Activated effector memory CD4-positive, alpha-beta T cell treated with anti-CD3 and anti-CD28 coated beads, Interleukin-2, amount 50 U/mL, for 16 hours (primary cell): ENCODE measurements at places on chromosomes 13 and 19.
A peak's percentile ranks its signal among the peaks of the same experiment; 100 is the strongest.

GRCh38 chr19:49879243-49879963, 1.9 kb downstream of the TBC1D17 start:
- DNase-seq: no peak

DNA sequence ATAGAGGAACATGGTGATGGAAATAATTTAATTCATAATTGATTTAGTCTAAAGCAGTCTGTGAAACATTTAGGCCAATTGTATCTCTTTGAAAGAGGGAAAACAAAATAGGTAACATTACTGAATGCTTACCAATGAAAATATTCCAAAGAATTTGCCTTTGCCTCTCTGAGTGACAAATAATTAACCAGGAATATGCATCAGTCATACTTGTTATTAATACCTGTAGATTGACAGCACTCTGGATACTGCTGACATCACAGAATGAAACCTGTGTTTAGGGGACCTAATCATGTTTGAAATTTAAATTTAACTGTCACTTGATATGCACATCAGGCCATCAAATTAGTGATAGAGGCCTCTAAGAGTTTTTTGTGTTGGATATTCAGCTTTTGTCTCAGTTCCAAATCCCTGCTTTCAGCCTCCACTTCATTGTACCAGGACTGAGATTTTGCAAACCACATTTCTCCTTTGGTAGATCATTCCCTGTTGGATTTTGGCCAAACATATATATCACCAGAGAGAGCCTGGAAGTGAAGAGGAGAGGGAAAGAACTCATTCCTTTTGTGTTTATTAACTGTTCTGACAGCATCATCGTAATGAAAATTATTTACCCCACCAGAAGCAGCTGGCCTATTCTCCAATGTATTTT, 64.8 kb upstream of the KLHL1 start:
- no peak for DNase-seq

GRCh38 chr13:46491641-46492040, 61.3 kb upstream of the LRCH1 start:
- no peak for DNase-seq

DNA sequence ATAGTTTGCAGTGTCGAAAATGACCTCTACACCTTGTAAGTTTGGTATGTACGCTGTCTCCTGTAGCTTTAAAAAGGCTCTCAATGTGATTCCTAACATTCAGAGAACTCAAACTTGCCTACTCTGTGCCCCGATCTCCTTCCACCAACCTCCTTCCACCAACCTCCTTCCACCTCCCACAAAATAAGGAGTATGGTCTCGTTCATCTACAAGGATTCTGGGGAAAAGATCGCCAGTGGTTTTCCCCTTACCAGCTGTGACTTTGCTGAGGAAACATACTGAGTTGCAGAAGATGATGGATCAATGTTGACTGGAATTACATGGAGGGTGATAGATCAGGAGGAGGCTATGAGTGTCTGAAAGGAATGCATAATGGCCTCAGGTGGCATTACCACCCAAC, 16.0 kb downstream of the MYO16 start:
- DNase-seq: no peak

- no peak for DNase-seq
Observed at GRCh38 chr19:9818175-9818733, 625 bp downstream of the FBXL12 start.

DNA sequence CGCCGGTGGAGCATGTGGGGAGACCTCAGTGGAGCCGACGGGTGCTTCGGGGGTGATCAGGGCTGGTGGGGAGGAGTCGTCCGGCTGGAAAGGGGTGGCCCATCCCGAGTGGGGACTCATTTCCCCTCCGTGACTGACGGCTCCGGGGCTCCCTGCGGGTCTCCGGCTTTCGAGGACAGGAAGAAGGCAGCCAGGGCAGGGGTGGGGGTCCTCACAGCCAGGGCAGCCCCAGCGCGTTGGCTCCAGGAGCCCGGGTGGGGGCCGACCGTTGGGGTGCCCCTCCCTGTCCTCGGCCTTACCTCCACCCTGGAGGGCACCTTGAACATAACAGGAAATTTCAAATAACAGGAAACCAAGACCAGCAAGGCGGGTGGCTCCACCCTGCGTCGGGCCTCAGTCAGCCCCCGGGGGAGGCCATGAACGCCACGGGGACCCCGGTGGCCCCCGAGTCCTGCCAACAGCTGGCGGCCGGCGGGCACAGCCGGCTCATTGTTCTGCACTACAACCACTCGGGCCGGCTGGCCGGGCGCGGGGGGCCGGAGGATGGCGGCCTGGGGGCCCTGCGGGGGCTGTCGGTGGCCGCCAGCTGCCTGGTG, at the start of gene S1PR4:
S1PR4 (plus strand) TSS at position 393 of the 596 bp plus-strand sequence; CDS start at position 417, 24 bp downstream.
- DNase-seq: peak; percentile 87

GRCh38 chr19:33302974-33303790, 848 bp upstream of the CEBPA start:
- DNase-seq: peak; percentile 65

- DNase-seq: no peak
Observed at GRCh38 chr13:45325806-45326205, 15.2 kb downstream of the TPT1 start.

- no peak for DNase-seq
Observed at GRCh38 chr19:51417107-51417809, at the start of gene SIGLEC10. TSS of gene SIGLEC10 (minus strand) at chr19:51417642. CDS start at chr19:51417581, 61 bp downstream.

- peak; percentile 88 for DNase-seq
Observed at GRCh38 chr19:10339380-10339960, at the start of gene ICAM3. TSS of gene ICAM3 (minus strand) at chr19:10339624. CDS start at chr19:10339614, 10 bp downstream.

GRCh38 chr19:10430505-10431253, 10.3 kb downstream of the PDE4A start:
- DNase-seq: no peak

GRCh38 chr13:93499991-93500390, 273.4 kb downstream of the GPC6 start:
- no peak for DNase-seq

DNA sequence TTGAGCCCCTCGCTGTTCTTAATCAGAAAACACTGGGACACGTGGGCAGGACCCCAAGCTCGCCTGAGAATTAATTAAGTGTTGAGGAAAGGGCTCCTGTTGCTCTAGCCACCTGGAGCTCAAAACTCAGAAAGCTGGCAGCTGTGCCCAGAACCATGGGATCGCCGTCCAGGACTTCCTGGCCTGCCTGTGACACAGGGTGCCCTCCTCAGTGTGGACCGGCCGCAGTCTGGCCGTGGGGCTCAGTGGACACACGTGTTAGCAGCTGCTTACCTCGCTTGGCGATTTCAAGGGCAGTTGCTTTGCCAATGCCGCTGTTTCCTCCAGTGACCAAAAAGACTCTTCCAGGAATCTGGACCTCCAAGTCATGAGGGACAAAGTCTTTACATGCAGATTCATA, 4.7 kb downstream of the DHRS12 start:
- no peak for DNase-seq

DNA sequence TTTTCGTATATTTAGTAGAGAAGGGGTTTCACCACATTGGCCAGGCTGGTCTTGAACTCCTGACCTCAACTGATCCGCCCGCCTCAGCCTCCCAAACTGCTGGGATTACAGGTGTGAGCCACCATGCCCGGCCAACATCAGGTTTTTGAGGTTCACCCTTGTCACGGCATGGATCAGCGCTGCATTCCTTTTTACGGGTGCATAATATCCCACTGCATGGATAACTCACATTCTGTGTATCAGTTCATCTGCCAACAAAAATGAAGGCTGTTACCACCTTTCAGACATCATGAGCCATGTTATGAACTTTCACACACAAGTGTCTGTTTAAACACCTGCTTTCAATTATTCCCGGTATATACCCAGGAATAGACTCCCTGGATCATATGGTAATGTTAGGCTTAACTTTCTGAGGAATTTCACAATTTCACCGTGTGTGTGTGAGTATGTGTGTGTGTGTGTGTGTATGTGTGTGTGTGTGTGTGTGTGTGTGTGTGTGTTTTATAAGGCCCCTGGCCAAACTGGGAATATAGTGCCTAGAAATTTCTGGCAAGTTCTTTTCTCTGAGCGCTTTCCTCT, 52.2 kb downstream of the AP1M1 start:
- no peak for DNase-seq

DNA sequence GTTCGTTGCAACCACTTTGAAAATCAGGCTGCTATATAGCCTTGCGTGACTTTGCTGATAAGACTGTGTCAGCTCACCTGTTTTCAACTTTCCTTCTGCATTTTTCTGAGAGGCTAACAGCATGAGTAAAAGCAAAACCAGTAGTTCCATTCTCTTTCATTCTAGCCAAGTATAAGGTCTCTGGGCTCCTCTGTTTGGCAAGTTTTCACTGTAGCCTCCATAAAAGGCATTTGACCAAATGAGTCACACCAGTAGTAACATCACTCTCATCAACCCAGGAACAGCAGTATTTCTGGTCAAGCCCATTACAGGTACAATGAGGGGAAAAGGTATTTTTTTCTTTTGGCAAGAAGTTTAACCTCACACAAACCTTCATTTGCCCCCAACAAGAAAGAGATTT, 1149.8 kb upstream of the MIR17HG start:
- DNase-seq: no peak

- DNase-seq: no peak
Observed at GRCh38 chr13:97174638-97175037, 47.5 kb upstream of the MBNL2 start.

DNA sequence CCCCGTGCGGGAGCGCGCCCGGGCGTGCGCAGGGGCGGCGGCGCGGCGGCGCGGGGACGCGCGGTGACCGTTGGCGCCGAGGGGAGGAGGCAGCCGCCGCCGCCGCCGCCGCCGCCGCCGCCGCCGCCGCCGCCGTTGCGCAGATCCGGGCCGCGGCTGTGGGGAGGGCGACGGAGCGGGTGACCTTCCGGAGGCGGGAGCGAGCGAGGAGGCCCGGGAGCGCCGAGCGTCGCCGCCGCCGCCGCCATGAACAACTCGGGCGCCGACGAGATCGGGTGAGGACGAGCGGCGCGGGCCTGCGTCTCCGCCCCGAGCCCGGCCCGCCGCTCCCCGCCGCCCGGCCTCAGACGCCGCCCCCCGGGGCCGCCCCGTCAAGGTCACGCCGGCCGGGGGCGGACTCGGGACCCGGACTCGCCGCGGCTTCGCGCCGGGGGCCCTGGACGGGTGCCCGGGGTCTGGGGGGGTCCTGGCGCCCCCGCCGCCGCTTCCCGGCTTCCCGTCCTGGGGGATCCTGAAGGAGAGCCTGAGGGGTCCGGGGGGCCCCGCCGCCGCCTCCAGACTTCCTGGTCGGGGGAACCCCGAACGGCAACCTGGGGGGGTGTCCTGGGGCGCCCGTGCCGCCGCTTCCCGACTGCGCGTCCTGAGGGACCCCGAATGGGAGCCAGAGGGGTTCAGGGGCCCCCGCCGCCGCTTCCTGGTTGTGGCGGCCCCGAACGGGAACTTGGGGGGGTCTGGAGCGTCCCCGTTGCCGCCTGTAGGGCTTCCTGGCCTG, at the start of gene DAZAP1:
DAZAP1 (plus strand) TSS at position 59 of the 772 bp plus-strand sequence; CDS start at position 247, 188 bp downstream.
- DNase-seq: no peak

DNA sequence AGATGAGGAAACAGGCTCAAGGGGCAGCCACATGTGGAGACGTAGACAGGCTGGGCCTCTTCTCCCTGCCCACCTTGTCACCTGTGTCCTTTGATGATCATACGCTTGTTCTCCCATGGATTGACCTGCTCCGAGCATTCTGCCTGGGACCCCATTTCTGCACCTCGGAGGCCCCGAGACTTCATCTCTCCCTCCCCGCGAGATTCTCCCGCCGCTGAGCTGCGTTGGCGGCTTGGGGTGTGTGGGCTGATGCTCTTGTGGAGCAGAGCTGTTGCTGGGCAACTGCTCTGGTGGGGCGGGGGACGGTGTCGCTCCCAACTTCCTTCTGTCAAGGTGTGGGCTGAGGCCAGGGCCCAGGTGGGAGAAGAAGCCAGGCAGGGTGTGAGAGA, 22.1 kb downstream of the MAST3 start:
- DNase-seq: peak; percentile 86

- DNase-seq: no peak
Observed at GRCh38 chr13:72113076-72113475, 246.1 kb upstream of the DACH1 start.

DNA sequence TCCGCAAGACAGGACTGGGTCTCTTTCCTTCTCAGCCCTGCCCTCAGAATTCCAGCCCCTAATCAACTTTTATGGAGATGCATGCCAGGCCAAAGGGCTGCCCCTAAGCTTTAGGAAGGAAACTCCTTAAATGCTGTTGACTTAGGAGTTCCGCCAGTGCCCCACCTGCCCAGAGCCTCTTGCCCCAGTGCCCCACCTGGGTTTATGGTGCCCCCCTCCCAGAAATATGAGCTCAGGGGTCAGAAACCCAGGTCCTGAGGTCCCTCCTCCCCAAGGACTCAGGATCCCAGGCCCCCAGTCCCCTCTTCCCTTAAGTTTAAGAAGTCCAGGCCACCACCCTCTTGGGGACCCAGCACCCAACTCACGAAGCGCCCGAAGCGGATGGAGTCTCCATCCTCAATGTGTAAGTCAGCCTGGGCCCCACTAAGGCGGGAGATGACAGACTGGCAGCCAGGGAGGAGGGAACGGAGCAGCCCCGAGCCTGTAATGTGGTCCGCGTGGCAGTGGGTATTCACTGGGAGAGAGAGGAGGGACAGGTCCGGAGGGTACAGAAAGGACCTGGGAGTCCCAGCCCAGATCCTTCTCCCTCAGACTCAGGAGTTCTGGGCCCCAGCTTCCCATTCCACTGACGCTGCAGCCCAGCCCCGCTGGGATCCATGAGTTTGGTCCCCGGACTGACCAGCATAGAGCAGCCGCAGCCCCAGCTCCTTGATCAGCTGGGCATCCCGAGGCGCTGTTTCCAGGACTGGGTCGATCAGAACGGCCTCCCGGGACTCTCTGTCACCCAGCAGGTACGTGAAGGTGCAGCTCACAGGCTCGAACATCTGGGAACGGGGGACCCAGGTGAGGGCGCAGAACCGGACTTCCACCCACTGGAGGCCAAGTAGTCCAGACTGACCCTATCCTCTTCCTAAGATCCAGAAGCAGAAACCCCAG, 897 bp downstream of the ETHE1 start:
- peak; percentile 74 for DNase-seq

GRCh38 chr13:75391432-75392100, 90.4 kb downstream of the TBC1D4 start:
- DNase-seq: no peak

DNA sequence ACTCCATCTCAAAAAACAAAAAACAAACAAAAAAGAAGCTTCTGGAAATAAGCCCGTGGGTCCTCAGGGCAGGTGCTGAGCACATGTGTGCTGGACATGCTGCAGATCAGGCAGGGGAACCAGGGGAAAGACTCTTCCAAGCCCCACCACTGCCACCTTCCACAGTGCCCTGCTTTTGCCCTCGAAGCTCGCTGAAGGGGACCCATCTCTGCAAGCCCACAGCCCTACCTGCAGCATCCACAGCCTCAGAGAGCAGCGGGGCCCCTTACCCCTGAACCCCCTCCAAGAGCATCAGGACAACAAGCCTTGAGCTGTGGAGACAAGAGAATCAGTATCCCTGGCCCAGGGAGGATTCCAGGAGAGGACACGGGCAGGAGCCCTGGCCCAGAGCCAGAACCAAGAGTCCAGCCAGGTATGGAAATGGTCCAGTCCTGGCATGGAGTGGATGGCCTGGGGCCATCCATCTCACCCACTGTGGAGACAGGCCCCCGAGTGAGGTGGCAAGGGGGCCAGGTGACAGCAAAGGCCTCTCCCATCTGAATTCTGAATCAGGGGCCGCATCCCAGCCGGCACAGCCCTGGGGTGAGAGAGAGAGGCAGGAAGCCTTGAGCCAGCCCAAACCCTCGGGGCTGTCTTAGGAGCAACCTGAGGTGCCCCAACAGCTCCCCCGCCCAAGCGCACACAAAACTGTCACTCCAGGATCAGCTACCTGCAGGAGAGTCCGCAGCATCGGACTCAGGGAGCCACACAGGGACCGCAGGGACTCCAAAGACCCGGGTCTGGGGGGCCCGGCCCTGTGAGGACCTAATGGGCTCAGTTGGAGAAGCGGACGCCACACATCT, 51.8 kb upstream of the TPM4 start:
- no peak for DNase-seq
